Hepatocyte (in vitro differentiated cells): ENCODE measurements at places on chromosomes 3 and 15. TPM values are rescaled to one million over a fixed set of nuclear protein-coding genes. Genes with fewer than 3 reads are reported as not detected.

GRCh38 chr15:51450001-51450400 is 108.5 kb downstream of the GLDN start:
- DNase-seq: no peak

GRCh38 chr3:184526088-184526433 is 35.5 kb upstream of the EPHB3 start:
- no peak for DNase-seq

DNA sequence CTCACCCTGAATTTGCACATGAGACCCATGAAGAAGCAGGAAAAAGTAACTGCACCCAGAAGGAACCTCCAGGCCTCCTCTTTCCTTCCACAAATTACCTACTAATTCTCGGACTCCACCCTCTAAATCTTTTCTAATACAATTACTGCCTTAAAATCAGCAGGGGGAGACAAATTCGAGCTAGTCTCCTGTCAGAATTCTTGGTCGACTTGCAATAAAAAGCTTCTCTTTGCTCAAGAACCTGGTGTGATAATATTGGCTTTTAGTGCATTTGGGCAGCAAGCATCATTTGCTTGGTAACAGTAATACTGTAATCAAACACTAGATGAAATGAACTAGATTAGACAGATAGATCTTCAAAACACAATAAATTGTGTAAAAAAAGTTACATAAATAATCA is 281.9 kb downstream of the RAP2B start:
- no peak for DNase-seq

DNA sequence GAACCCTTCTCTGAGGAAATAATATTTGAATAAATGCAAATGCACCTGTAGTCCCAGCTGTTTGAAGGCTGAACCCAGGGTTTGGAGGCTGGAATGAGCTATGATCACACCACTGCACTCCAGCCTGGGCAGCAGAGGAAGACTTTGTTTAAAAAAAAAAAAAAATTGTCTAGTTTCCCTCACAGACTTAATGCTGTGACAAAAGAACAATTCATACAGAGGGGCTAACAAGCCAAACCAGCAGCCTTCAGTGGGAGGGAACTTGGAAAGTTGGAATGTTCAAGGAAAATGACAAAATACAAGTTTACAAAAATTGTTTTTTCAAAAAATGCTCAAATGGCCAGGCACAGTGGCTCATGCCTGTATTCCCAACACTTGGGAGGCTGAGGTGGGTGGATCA is 228.0 kb upstream of the CGNL1 start:
- DNase-seq: no peak

- peak; percentile 79 for DNase-seq
Observed at GRCh38 chr3:120438665-120439370, 12.0 kb downstream of the FSTL1 start.

SLC12A1 gene
- not detected in 2 replicates for polyA plus RNA-seq

TPRG1 gene
- 1.2 TPM in 1 of 2 replicates, not detected in the other for polyA plus RNA-seq
